ENCODE measurements at places on chromosomes 1 and 21.

DNA sequence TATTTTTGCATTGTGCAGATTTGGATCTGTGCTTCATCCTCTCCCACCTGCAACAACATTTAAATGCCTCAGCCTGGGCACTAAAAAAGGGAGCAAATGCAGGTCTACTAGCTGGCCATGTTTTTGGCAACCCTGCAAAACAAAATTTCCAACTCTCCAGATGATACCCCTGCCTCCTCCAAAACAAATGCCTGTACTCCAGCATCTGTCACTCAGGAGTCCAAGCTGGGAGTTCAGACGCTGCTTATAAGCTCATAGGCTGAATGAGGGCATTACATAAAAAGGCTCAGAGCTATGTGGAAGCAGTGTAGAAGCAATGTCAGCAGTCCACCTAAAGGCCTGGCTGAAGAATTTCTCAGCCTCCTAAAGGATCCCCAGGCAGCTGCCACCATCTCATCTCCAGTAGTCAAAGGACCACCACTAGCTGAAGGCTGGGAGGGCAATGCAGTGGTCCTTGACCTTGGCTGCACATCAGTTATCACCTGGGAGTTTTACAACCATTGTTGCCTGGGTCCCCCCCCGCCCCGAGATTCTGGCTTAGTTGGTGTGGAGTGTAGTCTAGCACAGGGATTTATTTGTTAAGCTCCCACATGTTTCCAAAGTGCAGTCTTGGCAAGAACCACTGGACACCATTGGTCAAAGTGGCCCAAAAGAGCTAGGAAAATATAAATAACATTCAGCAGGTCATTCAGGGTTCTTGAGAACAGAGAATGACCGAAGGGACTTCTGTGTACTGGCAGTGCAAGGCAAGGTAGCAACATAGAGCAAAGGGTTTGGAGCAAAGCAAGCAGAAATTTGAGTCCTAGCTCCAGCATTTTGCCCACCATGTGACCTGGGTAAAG lies 57.2 kb downstream of the ITPKB start:
- DNase-seq = no peak

DNA sequence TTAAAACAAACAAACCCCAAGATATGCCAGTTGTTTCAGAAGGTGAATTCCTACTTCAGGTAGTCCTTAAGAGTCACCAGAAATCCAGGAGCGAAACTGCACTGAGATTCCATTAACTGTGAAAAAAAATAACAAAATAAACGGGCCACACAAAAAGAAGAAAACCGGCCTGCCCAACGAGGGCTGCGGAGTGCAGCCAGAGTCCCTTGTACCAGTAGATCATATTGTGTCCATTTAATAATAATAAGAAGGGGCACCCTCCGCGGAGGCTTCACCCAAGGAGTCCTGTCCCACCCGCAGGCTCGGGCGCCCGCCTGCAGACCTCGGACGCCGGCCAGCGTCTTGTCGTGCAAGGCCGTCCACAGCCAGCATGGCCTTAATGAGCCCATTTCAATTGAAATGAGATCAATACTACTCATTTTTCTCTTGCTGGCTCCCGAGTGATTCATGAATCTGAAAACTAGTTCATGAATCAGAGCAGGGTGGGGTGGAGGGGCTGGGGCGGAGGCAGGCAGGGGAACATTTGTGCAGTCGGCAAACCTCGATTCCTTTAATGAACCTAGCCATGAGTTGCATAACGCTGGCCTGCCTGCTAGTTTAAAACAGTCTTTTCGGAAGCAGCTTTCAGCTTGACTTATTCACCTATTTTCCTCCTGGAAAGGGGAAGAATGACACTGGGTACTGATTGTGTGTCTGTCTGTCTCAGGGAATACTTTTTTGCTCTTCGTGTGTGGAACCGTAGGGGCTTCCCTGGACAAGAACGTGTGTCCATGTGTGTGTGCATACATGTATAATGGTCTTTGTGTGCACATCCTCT lies 113.1 kb upstream of the IRF2BP2 start:
- DNase-seq = no peak

DNA sequence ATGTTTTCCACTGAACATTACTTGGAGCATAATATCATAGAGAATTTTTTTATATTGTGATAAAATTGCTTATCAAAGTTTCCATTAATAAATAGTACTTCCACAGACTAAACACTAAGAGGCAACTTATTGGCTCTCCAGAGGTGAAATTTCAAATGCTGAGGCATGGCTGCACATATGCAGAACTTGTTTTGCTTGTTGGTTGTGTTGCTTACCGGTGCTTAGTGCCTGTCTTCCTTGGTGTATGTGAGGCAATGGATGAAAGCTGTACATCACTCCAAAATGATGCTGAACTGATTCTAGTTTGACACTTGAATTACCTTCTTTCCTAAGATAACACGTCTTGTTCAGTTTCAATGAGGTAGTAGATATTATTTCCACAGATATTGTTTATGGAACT lies 29.8 kb upstream of the GPR52 start:
- DNase-seq = no peak

GRCh38 chr1:219324629-219325367 lies 151.1 kb downstream of the LYPLAL1 start:
- no peak for DNase-seq

DNA sequence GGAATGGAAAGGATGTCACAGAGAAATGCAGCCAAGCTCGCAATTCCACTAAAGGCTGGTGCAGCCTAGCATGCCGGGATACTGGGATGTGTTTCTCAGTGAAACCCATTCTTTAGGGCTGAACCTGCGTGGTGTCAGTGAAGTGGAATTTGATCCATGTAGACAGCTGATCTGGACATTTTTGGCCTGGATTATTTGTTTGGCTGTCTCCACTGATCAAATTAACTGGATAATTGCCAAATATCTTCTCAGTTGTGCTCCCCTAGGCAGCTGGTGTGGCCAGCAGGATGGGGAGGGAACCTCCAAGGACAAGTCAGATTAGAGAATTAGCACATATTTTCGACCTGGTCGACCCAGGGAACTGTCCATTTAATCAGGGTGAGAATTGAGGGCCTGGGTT lies 318.4 kb downstream of the RPS6KC1 start:
- DNase-seq = no peak
